ENCODE measurements at places on chromosomes 2 and 18.

- no peak for DNase-seq
These were observed 46.2 kb upstream of the COPS8 start for GRCh38 chr2:237039301-237040031.

DNA sequence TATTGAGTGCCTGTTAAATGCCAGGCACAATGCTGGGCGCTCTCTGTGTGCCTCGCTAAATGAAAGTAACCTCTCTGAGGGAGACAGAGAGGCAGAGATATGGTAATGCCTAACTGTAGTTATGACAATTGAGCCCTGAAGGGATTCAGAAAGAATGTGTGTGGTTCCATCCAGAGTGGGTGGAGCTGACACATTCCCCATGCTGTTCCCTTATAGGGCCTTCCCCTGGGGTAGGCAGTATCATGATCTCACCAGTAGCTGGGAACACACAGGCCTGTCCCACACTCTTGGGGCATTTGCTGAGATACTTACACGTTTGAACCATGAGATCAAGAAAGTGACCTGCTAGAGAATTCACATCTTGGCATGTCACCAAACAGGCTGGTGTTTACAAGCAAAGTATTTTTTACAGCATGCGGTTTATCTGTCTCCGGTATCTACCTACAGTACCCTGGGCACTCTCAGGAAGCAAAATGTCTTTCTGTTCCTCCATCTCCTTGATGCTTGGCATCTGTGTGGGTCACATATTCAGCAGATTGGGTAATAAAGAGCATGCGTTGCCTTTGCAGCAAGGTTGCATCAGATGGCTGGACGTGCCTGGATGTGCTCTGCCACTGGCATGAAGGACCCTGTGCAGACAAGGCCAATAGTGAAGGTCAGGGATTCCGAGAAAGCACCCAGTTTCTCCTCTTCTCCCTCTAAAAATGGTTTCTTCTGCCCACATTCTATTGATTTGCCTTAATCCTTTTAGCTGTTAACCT, 9.4 kb downstream of the CTIF start:
- DNase-seq = no peak

DNA sequence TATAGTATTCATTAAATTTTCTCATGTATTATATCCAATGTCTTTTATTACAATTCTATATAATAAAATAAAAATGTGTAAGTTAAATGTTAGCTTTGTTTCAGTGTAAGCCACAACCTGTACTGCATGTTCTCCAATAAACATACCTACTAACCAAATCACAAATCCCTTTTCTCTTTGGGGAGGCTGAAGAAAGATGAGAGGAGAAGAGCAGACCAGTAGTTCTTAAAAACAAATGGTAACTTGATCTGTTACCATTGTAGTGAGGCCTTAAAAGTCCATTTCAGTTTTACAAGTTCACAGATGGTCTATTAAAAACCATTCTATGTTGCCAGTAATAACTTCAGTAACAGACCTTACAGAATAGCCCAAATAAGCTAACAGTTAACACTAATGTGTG, 100.5 kb downstream of the SOS1 start:
- DNase-seq = no peak

- no peak for DNase-seq
These were observed 94.2 kb downstream of the ACSL3 start for GRCh38 chr2:222955008-222955407.

DNA sequence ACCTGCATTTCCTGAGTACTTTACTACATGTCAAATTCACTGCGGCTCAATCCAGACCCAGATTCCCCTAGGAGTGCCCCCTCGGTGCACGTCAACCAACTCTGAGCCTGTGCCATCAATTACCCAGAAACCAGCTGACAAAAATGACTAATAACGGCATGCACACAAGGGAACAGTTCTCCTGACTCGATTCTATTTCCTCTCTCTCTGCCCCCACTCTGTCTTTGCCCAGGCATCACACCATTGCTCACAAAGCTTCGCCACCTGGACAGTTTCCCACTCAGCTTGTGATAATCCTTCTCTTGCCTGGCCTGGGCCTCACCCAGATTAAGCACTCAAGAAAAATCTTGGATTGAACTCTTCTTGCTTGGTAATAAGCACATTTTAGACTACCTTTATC, 115.3 kb upstream of the NDUFV2 start:
- peak; percentile 35 for DNase-seq

GRCh38 chr2:18396329-18397010, 164.0 kb downstream of the RDH14 start:
- DNase-seq = no peak

- DNase-seq = no peak
These were observed 345.7 kb downstream of the DYSF start for GRCh38 chr2:71799013-71799575.

GRCh38 chr18:75220551-75221355, 10.2 kb downstream of the TSHZ1 start:
- DNase-seq = peak; percentile 73

DNA sequence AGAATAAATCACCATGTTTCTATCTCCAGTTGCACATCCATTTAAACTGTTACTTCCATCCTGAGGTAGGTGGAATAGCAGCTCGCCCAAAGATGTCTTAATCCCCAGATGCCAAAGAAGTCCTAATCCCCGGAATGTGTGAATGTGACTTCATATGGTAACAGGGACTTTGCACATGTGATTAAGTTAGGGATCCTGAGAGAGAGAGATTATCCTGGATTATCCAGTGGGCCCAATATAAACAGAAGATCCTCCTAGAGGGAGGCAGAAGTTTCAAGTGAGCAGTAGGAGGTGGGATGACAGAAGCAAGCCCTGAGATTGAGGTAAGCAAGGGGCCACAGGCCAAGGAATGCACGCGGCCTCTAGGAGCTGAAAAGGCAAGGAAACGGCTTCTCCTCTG, 19.8 kb downstream of the CREG2 start:
- no peak for DNase-seq

GRCh38 chr18:61865466-61866175, 27.2 kb downstream of the RNF152 start:
- no peak for DNase-seq

DNA sequence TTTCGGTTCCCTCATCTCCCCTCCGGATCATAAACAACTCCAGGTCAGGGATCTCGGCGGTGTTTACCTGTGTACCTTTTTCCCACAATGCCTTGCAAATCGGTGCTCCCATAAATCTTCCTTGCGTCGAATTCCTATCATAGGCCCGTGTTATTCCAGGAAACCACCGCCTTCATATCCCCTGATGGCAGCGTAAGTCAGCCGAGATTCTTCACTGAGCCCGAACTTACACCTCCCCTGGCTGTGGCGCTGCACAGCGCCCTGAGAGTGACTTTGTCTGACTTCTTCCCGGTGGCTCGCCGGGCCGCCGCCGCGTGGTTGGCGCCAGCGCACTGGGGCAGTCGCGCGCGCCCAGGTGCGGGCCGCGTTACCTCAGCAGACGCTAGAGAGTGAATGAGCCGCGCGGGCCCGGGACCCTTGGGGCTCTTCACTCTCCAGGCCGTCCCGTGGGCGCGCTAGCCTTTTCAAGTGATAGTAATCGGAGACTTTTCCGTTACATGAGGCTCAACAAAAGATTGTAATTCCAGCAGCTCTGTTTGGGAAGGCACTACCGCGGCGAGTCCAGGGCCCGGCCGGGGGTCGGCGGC, 101.6 kb downstream of the SPTBN1 start:
- no peak for DNase-seq

- DNase-seq = no peak
These were observed 236.9 kb downstream of the RBM43 start for GRCh38 chr2:151024696-151025251.

DNA sequence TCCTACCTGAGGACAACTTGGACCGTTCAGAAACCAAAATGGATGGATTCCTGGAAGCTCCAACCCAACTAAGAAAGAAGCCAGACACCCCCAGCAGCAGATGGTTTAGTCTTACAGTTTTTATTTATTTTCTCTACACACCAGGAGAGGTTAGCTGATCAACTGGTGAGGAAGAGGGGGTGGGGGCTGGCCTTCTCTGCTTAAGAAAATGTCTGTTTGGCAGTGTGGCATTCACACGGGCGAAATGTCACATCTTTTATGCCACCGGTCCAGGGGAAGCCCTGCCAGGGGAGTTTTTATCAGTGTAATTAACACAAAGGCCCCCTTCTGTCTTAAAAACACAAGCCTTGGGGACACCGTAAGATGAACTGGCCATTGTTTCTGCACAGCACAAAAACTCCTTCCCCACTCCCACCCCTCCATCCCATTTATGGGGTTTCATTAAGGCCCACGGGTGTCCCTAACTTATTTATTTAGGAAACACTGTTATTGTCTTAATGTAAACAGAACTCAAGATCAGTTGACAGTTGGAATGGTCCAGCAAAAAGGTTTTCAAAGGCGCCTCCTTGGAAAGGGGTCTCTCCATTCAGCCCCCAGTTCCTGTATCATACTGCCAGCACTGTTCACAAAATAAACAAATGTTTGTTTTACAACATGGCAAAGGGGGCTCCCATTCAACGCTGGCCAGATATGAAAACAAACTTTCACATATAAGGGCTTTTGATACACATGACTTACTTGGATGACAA, 217.0 kb downstream of the C1D start:
- DNase-seq = no peak

- no peak for DNase-seq
These were observed 239.3 kb downstream of the ZNF385B start for GRCh38 chr2:179622112-179622511.

- no peak for DNase-seq
These were observed 24.8 kb upstream of the CRIM1 start for GRCh38 chr2:36330473-36331395.
